T-helper 9 cell (primary cell): ENCODE measurements at places on chromosomes 7 and 10.

DNA sequence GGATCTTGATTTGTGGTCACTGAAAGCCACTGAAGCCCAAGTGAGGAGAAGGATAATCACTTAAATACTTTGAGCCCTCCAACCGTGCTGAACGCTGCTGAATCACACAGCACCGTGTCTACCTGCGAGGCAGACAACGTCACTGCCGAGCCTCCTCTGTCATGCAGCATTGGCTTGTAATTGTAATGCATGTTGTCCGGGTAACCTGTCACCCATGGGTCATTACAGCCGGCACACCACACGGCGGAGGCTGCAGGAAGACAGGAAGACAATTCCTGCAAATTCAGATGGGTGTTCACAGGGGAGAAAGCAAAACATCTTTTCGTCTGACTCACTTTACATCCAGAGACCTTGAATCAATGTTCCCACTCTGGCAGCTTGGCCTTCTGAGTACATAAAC lies 546.1 kb upstream of the FOXK1 start:
- no peak for DNase-seq

DNA sequence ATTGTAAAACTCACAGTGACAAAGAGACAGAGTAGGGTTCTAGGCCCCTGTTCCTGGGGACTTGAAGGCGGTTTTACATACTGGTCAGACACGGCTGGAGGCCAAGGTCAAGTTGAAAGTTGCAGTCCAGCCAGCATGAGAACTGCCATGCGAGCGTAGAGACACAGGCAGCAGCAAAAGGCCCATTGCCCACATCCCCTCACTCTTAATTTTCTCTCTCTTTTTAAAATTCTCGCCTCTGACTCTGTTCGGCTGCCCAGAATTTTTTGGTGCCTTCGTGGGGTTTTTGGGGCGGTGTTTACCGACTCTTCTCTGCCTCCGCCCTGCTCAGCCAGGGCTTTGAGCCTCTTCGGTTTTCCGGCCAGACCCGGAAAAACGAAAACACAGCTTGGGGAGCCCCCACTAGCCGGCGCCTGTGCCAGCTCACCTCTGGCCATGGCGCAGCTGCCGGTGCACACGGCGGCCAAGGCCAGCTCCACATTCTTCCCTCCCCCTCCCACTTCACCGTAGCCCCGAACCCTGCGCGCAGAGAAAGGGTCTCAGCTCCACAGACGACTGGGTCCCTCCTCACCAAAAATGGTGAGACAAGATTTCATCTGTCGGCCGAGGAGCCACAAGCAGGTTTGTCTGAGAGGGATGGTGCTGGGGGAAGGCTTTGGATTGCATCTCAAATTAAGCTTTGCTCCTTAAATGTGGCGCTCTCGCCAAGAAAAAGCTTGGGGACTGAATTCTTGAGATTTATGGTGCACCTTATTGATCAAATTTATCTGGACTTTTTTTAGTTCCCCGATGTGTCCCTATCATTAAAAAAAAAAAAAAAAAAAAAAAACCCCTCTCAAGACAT lies 2.3 kb upstream of the HOXA13 start:
- no peak for DNase-seq

- no peak for DNase-seq
These were observed 37.1 kb downstream of the PRTFDC1 start for GRCh38 chr10:24915304-24915703.

DNA sequence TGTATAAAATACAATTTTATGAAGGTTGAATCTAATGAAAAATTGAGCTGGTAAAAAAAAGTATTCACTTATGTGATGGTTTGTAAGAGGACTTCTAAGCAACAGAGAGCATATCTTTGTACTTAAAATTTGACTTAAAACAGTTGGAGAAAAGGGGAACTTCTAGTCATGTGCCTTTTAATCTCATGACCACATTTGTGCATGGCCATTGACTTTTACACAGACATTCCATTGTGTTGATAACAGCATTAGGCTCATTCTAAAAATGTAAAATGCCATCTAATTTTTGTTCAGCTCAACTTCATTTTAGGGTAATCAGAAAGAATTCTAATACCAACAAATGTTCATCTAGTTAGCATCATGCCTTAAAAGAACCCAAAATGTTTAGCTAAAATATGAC lies 119.9 kb downstream of the HPSE2 start:
- DNase-seq: no peak

DNA sequence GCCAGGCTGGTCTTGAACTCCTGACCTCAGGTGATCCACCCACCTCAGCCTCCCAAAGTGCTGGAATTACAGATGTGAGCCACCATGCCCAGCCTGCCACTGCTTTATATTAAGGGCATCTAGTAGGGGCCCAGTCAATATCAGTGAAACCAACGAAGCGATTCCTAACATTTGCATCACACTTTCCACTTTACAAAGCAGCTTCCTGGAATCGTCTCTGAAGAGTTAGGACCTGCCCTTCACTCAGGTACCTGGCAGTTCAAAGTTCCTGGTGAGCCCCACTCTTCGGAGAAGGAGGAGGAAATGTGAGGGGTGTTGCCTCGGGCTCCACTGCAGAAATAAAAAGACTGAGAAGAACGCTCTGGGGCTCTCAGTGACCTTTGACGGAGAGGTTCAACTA lies 31.1 kb upstream of the EZH2 start:
- DNase-seq: no peak

- DNase-seq: no peak
These were observed 49.0 kb downstream of the WAC start for GRCh38 chr10:28581916-28582315.

- DNase-seq: no peak
These were observed 549.5 kb upstream of the GRM3 start for GRCh38 chr7:86094166-86094669.

DNA sequence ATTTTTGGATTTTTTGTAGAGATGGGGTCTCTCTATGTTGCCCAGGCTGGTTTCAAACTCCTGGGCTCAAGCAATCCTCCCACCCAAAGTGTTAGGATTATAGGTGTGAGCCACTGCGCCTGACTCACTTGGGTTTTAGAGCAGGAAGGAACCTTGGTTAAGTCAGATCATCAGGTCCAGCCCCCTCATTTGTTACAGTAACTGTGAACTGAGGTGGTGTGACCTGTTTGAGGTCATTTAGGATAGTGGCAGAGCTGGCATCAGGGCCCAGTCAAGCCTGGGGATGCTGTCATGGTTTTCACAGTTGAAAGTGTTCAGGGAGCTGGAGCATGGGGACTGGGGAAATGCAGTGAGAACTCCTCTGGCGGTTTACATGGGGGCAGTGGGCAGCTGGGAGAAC lies 159.6 kb downstream of the TAX1BP1 start:
- DNase-seq: no peak

GRCh38 chr10:89355394-89355931 lies 22.4 kb upstream of the IFIT1B start:
- DNase-seq: no peak

DNA sequence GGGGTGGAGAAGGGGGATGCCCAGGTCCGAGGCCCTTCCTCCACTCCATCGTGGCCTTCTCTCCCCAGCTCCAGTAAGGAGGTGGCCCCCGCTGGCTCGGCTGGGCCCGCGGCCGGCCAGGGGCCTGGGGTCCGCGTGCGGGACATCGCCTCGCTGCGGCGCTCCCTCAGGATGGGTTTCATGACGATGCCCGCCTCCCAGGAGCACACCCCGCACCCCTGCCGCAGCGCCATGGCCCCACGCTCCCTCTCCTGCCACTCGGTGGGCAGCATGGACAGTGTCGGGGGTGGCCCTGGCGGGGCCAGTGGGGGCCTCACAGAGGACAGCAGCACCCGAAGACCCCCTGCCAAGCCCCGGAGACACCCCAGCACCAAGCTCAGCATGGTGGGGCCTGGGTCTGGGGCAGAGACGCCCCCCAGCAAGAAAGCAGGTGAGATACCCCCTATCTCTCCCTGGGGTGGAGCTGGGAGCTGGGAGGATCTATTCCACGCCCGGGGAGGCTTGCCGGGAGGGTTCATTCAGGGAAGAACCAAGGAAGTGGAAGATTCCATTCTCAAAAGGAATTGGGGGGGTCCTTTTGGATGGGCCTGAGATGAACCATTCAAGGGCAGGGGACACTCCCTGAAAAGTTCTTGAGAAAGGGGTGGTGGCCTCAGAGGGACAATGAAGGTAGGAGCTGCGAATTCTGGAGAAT lies 3.2 kb downstream of the NYAP1 start:
- DNase-seq: no peak

- no peak for DNase-seq
These were observed 47.5 kb downstream of the ZNF467 start for GRCh38 chr7:149725916-149726315.

GRCh38 chr7:44727158-44727936 lies 21.3 kb upstream of the ZMIZ2 start:
- no peak for DNase-seq
